ENCODE measurements at places on chromosomes 4 and X.

GRCh38 chr4:5186271-5187064 lies 135.2 kb downstream of the STK32B start:
- DNase-seq = no peak

DNA sequence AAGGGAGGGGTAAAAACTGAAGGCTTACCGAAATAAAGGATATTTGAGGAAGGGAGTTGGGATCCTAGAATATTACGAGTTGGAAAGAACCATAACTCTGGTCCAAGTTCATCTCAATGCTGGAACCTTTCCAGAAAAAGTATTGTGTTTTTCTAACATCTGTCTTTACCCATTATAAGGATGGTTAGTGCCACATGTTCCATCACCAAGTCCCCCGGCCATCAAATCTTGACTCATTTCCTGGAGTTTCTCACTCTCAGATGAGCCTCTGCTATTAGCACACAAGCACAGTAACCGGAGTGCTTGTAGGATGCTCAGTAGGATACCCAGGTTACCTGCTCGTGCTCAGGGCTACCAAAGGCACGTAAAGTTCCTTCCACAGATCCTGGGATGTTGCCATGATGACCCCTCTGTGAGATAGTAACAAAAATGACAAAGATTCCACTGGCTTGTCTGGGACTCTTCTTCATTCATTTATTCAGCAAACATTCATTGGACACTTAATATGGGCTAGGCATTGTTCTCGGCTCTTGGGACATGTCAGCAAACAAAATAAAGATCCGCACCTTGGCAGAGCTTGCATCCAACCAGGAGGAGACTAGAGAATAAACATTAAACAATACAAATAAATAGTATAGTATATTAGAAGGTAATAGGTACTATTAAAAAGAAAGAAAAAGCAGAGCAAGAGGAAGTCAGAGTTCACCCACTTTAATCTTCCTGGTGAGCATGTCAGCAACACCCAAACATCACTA lies 36.3 kb downstream of the PKD2 start:
- no peak for DNase-seq

GRCh38 chr4:29970626-29971025 lies 749.5 kb upstream of the PCDH7 start:
- peak; percentile 21 for DNase-seq

DNA sequence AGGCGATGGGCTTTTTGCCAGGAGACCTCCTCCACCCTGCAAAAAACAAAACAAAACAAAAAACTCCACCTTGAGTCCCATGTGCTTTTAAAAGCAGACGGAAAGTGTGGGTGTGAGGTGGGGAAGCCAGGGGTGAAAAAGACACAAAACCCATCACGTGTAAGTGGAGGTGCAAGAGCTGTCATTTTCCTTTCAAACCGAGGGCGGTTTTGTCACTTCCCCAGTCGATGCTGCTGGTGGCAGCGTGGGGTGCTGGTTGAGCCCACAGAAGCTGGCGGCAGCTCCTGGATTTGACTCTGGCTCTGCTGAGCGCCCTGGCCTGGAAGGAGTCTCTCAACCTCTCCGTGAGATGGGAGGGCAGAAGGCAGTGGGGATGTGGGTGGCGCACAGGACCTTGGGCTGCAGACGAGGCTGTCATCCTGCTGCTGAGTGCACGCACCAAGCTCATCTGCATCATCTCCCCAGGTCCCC lies 110.0 kb downstream of the PSAPL1 start:
- no peak for DNase-seq

GRCh38 chr4:110514889-110515479 lies 39.0 kb downstream of the ENPEP start:
- no peak for DNase-seq

GRCh38 chrX:63354484-63354883 lies 3.4 kb upstream of the SPIN4 start:
- DNase-seq = no peak

DNA sequence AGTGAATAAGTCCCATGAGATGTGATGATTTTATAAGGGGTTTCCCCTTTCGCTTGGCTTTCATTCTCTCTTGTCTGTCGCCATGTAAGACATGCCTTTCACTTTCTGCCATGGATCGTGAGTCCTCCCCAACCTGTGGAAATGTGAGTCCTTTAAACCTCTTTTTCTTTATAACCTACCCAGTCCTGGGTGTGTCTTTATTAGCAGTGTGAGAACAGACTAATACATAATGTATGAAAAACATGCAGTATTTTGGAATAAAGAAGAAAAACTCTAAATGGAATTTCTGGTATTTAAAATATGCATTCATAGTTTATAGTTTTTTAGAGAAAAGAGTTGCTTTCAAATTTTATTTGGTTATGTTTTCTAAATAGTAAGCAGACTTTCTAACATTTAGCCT lies 360.7 kb downstream of the PCDH7 start:
- no peak for DNase-seq

Measured in testis (tissue), 5 donors.